ENCODE measurements at places on chromosomes 16 and 17. TPM values are rescaled to one million over a fixed set of nuclear protein-coding genes. Genes with fewer than 3 reads are reported as not detected.

DNA sequence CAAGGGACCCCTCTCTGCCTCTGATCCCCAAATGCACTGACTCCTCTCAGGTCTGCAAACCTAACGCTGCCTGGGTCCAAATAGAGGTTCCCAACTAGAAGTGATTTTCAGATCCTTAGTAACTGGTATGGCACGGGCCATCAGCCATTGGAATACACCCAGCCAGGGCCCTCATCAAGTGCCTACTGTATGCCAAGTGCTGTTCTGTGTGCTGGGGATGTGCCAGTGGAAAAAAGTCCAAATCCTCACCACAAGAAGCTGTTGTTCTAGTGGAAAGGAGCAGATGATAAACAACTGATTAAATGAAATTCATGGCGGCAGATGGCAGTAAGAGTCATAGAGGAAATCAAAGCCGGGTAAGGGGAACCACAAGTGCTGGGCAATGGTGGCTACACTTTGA, 57.2 kb upstream of the MED9 start:
- DNase-seq: no peak

C1QL1 gene
- 2.5 TPM for polyA plus RNA-seq

PPP1R27 gene
- 0.58 TPM for polyA plus RNA-seq

DNA sequence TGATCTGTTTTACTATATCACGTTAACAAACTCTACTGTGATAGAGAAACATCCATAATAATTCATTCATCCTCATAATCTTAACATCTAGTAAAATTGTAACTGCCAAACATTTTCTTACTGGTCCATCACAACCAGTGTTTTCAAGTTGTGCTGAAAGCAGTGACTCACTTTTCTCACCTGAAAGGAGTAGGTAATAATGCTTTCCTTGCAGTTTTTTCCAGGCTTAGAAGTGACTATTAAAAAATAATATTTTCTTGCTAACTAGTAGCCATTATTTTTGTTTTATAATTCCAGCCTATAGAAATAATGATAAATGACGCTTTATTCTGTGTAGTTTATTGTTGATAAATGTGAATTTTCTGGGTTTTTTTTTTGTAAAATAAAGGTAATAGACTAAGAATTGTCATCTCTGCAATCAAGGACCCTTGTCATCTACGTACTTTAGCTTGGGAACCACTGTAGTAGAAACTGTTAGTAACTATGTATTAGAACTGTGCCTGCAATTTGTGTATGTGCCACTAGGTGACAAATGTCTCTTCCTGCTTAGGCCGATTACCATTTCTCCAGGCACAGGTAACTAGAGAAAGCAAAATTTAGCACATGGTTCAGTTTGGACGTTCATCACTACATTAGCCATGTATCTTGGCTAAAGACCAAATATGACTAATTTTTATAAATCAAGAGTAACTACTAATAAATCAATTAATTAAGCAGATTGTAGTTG, 409.4 kb upstream of the ERCC4 start:
- DNase-seq: no peak

GRCh38 chr17:76840443-76840767, 27.8 kb upstream of the MGAT5B start:
- no peak for DNase-seq

DUSP3 gene
- 62.6 TPM for polyA plus RNA-seq

GRCh38 chr16:81505011-81505661, 60.5 kb downstream of the CMIP start:
- DNase-seq: peak; percentile 33

DNA sequence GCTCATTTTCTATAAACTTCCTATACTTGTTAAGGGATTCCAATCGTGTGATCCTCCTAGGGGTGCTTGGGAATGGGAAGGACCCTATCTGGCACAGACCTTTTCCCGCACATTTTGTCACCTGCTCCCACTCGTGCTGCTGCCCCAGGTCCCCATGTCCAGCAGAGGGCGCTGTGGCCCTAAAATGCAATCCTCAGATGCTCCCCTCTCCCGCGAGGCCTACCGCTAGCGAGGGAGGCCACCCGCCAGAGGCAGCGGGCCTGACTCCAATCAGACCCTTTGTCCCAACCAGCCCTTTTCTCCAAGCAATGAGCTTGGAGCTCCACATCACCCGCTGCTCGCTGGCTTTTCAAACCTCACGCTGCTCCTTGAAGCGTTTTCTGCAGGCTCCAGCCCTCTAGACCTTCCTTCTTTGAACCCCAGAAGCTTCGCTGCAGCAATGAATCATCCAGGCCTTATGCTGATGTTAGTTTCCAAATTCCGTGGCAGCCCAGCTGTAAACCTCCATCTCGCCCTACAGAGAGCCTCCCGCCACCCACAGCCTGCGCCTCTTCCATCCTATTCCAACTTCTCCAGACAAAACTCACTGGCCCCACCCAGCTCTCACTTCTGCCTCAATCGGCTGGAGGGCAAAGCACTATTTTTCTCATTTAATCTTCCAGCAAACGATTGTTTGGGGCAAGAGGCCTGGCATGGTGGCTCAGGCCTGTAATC, 23.6 kb upstream of the FZD2 start:
- peak; percentile 85 for DNase-seq

SLC5A2 gene
- 18.9 TPM for polyA plus RNA-seq

MPO gene
- polyA plus RNA-seq: 3.4 TPM

DNA sequence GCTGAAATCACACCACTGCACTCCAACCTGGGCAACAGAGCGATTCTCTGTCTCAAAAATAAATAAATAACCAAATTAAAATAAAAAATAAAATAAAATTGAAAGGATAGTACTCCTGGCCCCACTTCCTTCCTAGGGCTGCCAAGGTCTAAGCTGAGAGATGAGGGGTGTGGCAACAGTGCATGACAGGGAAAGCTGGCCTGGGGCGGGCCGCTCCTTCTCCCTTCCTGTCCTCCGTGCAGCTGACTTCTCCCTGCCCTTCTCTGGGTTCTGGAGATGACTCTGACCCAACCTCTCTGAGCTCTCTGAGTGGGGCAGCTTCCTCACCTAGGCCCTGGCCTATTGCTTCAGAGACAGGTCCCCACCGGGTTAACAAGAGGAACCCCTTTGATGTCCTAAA, 8.7 kb upstream of the SLC25A39 start:
- no peak for DNase-seq

- DNase-seq: no peak
These were observed 25.1 kb downstream of the TBX4 start for GRCh38 chr17:61477204-61477834.

KRT17 gene
- 3.1 TPM for polyA plus RNA-seq

GRCh38 chr17:3954976-3955672, 9.1 kb downstream of the ATP2A3 start:
- no peak for DNase-seq

DNA sequence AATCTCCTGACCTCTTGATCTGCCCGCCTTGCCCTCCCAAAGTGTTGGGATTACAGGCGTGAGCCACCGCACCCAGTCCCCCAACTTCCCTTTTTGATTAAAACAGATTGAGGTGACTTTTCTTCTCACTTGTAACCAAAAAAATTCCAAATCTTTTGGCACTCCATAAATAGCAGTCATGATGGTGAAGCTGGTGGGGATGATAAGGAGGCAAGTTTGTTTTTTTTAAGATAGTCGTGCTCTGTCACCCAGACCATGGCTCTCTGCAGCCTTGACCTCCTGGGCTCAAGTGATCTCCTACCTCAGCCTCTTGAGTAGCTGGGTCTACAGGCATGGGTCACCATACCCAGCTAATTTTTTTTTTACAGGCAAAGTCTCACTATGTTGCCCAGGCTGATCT, 34.7 kb upstream of the PLCG2 start:
- DNase-seq: no peak

DNA sequence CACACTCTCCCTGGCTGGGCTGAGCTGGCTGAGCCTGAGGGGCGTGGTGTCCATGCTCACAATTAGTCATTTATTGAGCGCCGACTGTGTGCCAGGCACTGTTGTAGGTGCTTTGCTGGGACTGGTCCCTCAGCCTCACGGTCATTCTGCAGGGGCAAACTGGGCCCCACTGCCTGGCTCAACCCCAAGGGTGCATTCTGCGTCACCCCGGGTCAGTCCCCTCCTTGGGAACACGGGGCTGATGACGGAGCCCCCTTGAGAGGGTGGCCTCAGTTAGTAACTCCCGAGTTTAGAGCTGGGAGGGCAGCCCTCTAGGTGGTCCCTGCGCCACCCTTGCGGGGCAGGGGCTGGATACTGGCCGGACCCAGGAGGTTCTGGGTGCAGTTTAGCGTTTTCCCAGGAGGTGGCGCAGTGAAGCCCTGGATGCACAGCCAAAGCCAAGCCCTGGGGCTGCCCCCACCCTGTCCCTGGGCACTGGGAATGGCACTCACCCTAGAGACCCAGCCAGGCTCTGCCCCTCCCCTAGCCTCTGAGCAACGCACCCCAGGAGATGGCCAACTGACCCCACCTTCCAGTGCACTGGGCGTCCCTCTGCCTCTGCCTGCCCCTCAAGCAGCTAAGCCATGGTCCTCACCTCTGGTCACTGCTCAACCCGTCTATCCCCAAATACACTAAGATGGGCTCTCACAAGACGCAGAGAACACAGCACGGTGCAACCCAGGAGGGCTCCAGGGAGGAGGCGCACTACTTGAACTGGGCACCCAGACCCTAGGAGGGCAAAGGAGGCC, 243.2 kb upstream of the GSE1 start:
- no peak for DNase-seq

- no peak for DNase-seq
These were observed 1.9 kb downstream of the FLYWCH1 start for GRCh38 chr16:2913603-2914002.

- DNase-seq: no peak
These were observed 68.7 kb downstream of the RAI1 start for GRCh38 chr17:17749921-17750320.

ENPP7 gene
- 4.6 TPM for polyA plus RNA-seq

DNA sequence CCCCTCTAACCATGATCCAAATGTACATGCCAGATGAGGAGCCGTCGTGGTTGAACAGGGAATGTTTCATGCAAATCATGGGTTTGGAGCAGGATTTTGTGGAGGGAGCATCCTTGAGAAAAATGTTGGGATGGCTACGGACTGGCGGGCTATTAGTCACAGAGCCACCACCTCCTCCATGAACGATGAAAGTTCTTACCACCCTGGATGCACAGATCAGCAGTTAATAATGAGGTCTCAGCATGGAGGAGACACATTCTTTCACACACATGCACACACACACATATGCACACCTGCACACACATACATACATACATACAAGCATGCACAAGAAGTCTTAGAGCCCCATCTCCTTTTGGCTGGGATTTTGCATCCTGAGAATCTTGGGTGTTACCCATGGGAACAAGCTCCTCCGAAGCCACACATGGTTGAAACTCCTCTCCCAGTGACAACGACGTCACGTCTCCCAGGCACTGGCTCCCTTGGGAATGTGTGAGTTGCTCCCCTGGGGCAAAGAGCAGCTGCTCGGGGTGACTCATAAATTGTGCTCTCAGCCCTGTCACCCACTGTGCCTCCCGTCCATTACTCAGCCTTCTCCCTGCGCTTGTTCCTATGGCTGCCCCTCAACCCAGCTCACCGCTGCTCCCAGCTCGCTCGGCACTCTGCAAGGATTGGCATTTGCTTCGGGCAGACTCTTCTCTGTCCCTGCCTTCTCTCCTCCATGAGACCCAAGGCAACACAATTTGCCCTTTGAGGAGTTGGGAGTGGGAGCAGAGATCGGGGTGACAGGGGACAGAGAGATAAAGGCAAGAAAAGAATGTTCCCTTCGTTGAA, 344.6 kb downstream of the SOX9 start:
- no peak for DNase-seq

GRCh38 chr16:54320697-54321340, 34.2 kb upstream of the IRX3 start:
- no peak for DNase-seq

CDRT15L2 gene
- polyA plus RNA-seq: not detected

DNA sequence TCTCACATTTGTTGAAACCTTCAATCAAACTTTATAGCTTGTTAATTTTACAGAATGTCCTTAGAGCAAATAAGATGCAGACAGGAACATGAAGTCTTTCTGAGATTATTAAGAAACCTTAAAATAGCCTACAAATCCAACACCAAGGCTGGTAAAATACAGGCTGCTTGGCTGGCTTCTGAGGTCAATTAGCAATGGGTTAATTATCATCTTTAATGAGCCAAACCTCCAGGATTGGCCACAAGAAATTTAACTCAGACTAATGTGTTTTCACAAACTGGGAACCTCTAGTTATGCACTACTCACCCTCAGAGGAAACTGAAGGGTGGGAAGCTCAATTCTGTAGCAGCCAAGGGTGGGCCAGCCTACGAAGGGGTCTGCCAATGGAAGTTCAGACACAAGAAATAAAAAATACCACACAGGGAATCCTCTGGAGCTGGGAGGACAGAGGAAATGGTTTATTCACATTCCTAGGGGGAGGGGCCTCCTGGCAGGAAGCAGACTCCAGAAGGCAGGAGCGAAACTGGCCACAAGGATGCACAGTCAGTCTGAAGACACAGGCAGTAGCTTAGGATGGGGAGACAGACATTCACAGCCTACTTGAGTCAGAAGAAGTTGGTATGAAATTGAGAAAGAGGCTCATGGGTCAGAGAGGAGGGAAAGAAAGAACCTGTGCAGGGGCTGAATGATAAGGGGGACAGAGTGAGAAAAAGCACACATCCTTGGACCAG, 36.1 kb downstream of the HIC1 start:
- no peak for DNase-seq

- DNase-seq: peak; percentile 82
These were observed at the start of gene RPAIN for GRCh38 chr17:5419959-5420653. Gene RPAIN, plus strand, starts transcription at chr17:5420182. Its CDS starts 29 bp downstream, at chr17:5420211.

GRCh38 chr16:51133183-51133582, 17.9 kb downstream of the SALL1 start:
- DNase-seq: no peak

DGKE gene
- polyA plus RNA-seq: 5.5 TPM

DNA sequence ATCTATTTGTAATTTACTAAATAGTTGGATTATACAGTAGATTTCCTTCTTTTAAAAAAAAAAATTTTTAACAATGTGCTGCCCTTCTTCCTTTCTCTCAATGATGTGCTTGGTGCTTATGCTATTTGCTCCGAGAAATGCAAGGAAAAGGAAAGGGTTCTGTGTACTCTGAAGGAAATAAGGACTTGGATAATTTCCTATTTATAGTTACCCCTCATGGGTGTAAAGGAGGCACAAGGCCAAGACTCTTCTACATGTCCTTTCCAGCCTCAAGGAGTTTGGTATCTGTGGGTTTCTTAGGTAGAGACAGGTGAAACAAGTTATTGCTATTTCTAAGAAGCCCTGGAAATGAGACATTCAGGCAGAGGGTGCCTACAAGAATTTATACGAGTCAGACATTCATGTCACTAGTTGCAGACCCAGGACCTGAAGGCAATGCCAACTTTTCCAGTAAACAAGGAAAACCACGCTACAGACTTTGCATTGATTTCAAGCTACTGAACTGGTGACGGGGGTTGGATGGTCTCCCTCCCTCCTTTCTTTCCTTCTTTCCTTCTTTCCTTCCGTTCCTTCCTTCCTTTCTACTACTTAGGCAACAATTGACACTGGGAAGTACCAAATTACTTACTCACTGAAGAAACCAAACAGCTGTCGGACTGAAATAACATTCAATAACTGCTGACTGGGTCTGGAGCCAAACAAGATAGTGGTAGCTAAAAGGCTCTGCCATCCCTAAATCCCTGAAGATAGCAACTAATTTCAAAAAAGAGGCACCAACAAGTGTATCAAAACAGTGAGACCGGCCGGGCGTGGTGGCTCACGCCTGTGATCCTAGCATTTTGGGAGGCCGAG, 33.8 kb upstream of the GHDC start:
- no peak for DNase-seq

- no peak for DNase-seq
These were observed 231.1 kb upstream of the TBX2 start for GRCh38 chr17:61168506-61168905.

GRCh38 chr17:66948061-66948750, 16.3 kb upstream of the CACNG4 start:
- DNase-seq: no peak
